ENCODE measurements at places on chromosomes 3 and 15.

- peak; percentile 5 for DNase-seq
These were observed 62.8 kb downstream of the ISG20 start for GRCh38 chr15:88701561-88702095.

GRCh38 chr3:53045518-53046170 lies at the start of gene SFMBT1:
Gene SFMBT1 (minus strand): TSS chr3:53046073. CDS start chr3:52969128, 76,945 bp downstream.
- DNase-seq: no peak

DNA sequence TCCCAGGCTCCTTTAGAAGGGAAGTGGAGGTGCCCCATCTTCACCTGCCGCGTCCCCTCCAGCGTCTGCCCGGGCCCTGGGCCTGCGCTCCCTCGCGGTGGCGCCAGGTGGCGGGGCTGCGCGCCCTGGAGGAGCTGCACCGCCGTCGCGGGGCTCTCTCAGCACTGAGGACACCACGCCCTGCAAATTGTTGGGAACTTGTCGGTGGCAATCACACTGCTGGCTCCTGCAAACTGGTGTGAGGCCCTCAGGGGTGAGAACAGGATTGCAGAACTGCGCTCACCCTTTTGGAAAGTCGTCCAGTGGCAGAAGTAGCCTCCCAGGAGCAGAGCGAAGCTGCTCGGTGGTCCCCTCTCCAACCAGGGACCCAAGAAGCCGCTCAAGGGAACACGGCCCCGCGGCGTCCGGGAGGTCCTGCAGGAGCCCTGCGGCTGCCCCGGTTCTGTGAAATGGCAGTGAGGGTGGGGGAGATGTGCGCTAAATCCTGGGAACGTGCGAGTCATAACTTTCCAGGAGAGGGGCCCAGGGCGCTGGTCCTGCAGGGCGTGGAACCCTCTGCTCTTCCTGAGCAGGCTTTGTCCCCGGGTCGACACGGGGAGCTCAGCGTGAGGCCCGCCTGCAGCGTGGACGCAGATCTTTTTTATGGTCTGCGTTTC lies 995 bp upstream of the LRRK1 start:
- no peak for DNase-seq

DNA sequence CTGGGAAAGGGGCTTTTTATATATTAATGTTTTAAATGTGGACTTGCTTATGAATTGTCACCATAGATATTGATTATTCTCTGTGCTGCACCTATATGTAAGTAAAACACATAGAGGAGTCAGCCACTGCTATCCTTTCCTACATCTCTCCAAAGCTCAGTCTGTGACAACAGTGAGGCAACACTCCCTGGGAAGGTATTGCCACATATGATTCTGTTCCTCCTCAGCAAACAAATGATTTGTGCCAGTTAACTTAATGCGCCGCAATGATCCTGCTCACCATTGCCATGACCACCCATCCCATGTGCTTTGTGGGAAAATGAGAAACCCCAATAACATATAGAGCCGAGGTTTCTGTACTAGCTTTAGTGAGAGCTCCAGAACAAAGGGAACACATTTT lies 75.1 kb upstream of the FBN1 start:
- no peak for DNase-seq

- no peak for DNase-seq
These were observed 282.6 kb downstream of the FOXP1 start for GRCh38 chr3:71300951-71301393.

- DNase-seq: no peak
These were observed 91.8 kb downstream of the RYR3 start for GRCh38 chr15:33402600-33402999.

DNA sequence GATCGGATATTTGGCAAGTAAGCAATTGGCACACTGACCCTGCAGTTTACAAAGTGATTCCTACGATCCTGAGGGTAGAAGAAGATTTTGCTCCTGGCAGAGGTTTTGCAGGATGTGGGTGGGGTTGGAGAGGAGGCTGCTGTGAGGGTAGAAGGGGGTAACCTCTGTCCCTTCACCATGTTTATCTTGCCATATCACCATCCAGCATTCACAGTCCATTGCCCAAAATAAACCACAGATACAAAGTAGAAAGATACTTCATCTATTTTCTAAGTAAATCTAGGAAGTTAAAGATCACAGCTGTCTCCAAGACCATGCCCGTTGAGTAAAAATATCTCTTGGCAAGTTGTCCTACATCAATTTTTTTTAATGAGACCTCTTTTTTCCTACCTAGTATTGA lies 51.6 kb downstream of the LIPC start:
- no peak for DNase-seq

GRCh38 chr15:96495386-96495785 lies 164.9 kb downstream of the NR2F2 start:
- no peak for DNase-seq

DNA sequence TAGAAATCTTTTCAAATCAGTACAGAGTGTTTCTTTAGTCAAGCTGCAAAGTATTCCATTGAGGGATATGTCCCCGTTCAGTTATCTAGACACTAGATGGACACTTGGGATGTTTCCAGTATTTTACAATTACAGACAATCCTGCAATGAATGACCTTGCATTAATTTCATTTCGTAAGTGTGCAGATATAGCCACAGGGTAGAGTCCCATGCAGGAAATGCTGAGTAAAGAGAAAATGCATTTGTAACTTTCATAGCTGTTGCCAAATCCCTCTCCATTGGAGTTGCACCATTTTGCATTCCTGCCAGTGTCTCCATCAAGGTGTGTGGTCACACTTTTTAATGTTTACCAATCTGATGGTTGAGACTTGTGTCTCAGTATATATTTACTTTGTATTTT lies 92.5 kb downstream of the LIPC start:
- no peak for DNase-seq

DNA sequence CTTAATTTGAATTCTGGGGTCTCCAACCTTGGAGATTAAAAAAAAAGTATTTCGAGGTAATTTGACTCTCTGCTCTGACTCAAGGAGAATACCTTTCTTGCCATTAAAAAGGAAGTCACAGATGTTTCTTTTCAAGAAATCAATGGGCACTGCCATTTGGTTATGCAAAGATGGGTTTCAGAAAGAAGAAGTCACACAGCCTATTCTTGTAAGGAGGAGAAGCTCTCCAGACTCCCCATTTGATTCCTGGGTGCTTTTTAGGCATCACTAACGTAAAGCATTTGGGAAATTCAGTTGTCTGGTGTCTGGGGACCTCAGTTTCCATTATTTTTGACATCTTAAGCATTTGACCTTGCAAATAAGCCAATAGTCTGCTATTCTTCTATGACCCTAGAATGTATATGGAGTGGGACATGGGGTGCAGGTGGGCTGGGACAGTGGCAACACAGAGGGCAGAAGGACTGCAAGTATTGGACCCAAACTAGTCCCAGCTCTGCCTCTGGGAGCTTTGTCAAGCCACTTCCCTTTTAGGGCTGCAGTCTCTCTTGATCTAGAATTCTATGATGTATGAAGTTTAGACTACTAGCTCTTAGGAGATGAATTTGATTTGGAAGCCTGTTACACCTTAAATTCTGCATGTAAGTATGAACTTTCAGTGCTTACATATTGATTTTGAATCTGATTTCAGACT lies 27.8 kb downstream of the IL5RA start:
- no peak for DNase-seq

- DNase-seq: no peak
These were observed 1.3 kb upstream of the ZIC4 start for GRCh38 chr3:147407498-147408187.

- DNase-seq: no peak
These were observed 111.1 kb upstream of the WNT5A start for GRCh38 chr3:55598224-55598623.

GRCh38 chr3:59812237-59813147 lies 762.7 kb upstream of the CFAP20DC start:
- no peak for DNase-seq

DNA sequence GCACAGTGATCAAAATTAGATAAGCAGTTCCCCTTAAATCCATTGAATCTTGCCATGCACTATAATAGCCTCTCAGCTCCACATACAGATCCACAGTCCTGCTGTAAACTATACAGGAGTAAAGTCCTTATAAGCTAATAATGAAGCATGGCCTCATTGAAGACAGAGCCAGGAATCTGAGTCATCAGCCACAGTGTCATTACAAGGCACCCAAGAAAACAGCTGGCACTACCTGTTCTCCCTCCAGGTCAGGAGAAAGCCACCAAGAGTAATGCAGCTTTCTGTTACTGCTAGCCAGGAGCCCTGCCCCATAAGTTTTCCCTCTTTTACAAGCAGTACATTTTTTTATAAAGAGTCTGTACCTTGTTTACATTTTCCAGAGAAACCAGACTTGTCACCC lies 27.3 kb downstream of the WDR49 start:
- no peak for DNase-seq

GRCh38 chr3:18635215-18635614 lies 210.1 kb upstream of the SATB1 start:
- DNase-seq: no peak

GRCh38 chr15:91027677-91028076 lies 5.3 kb upstream of the VPS33B start:
- DNase-seq: no peak

DNA sequence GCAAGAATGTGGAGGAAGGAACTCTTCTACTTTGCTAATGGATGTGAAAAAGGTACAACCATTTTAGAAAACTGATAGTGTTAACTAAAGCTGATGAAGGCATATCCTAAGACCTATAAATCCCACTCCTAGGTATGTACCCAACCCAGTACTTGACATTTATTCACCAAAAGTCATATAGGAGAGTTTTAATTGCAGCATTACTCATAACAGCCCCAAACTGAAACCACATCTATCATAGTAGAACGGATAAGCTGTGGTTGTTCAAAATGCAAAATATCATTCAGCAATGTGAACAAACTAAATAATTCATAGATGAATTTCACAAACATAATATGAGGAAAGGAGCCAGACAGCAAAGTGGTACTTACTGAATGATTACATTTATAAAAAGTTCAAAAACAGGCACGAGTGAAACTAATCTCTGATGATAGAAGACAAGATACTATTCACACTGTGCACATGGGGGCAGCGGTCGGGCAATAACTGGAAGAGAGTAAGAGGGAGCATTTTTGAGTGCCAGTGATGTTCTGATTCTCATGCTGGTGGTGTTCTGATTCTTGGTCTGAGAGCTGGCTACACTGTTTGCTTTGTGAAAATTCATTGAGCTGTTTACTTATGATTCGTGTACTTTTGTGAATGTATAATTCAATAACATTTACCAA lies 34.3 kb downstream of the GOLIM4 start:
- DNase-seq: no peak

GRCh38 chr3:173199568-173199967 lies 58.5 kb upstream of the SPATA16 start:
- DNase-seq: no peak

- DNase-seq: no peak
These were observed 8.6 kb upstream of the CTNNB1 start for GRCh38 chr3:41190509-41191284.

DNA sequence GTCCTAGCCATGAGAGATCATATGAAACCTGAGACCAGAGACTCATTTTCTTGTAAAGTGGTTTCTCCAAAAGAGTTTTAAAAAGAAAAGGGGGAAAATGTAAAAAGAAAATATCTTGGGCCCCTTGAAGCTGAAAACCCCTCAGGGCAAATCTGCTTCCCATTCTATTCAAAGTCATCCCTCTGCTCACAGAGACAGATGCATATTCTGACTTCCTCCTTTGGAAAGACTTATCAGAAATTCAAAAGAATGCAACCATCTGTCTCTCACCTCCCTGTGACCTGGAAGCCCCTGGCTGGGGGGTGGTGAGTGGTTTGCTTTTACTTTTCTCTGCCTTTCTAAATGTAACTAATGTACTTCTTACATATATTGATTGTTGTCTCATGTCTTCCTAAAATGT lies 1154.8 kb downstream of the NSUN3 start:
- DNase-seq: no peak

- no peak for DNase-seq
These were observed 133.6 kb upstream of the ABHD17C start for GRCh38 chr15:80561500-80561899.

GRCh38 chr3:64546856-64547255 lies 140.9 kb downstream of the ADAMTS9 start:
- no peak for DNase-seq

DNA sequence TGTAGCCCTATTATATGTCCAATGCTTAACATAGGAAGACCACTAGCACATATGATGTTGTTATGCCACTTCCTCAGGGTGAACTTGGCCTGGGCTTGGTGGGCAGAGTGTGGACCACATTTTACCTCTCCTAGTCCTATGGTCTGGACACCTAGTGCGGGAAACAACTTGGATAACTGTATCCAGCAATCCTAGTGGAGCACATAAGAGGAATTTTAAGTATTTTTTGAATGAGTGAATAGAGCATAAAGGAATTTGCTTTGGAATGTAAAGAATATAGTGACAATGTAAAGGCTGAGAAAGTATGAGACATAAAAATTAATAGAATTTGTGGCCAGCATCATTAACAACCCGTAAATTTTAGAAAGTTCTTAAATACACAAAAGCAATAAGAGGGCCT lies 528.9 kb downstream of the IGSF11 start:
- no peak for DNase-seq

- DNase-seq: no peak
These were observed 2.7 kb downstream of the SST start for GRCh38 chr3:187667526-187667925.

DNA sequence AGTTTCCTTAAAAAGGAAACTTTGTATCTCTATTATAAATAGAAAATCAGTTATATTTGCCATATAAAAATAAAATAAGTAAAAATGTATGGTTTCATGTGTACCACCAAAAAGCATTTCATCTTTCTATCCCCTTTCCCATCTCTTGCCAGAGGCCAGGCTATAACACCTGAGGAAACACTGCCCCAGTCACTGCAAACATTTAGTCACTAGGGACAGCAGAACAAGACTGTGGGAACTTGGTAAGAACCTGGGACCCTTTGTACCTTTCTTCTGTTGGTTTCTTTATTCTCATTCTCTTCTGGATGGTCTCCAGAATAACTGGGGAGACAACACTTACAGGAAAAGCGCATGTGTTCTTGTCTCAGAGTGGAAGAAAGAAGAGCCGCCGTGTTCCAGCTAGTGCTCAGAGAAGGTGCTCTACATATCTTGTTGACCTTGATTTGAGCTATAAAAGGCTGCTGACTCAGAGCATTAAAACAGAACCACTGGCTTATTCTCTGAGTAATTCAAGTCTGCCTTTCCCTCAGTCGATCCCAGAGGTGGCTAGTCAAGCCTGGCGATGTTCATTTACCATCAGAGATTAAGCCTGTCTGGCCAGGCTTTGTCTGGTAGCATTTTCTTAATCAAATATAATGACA lies 361.6 kb downstream of the RBMS3 start:
- no peak for DNase-seq

GRCh38 chr3:40997711-40998519 lies 201.4 kb upstream of the CTNNB1 start:
- no peak for DNase-seq

Measured in NCI-H1694 (cell line).